ENCODE measurements at places on chromosomes 16 and 17. TPM values are rescaled to one million over a fixed set of nuclear protein-coding genes. Genes with fewer than 3 reads are reported as not detected.

Gene HOXB6
- total RNA-seq, result 3.3 TPM

Gene FGF11
- total RNA-seq, result 1.0 TPM

Gene PPY
- total RNA-seq, result not detected

Gene CYB5D1
- 19.4 TPM for total RNA-seq

Gene NOG
- 1.00 TPM for total RNA-seq

Gene ST6GALNAC2
- 0.98 TPM for total RNA-seq

Gene KRTAP2-1
- not detected for total RNA-seq

Gene SYCE1L
- 7.6 TPM for total RNA-seq

Gene DOC2B
- 2.1 TPM for total RNA-seq

Gene TBC1D3B
- 3.5 TPM for total RNA-seq

Gene CD300E
- not detected for total RNA-seq

Gene CLEC3A
- total RNA-seq, result not detected

Gene ARL5C
- not detected for total RNA-seq

Gene ZNF469
- 14.1 TPM for total RNA-seq

Gene B9D1
- 42.4 TPM for total RNA-seq

Gene C16orf96
- total RNA-seq, result 0.04 TPM

Gene METRNL
- 27.4 TPM for total RNA-seq

Gene KRTAP4-3
- total RNA-seq, result not detected

Gene ZNHIT3
- total RNA-seq, result 80.7 TPM

Gene KCNAB3
- 2.7 TPM for total RNA-seq

Gene NPTX1
- 202 TPM for total RNA-seq

Gene TBC1D3E
- not detected for total RNA-seq

Gene TXNDC11
- total RNA-seq, result 45.1 TPM

Gene STX1B
- total RNA-seq, result 2.9 TPM

Gene ALDOA
- 1,871 TPM for total RNA-seq

Gene PMFBP1
- 0.28 TPM for total RNA-seq

Gene CCL2
- total RNA-seq, result 15.3 TPM

Gene CA7
- total RNA-seq, result not detected

Gene LGALS9
- 2.0 TPM for total RNA-seq

Gene PRAC2
- total RNA-seq, result not detected

Gene ZPBP2
- total RNA-seq, result not detected
